Omental fat pad (tissue), 4 donors: ENCODE measurements at places on chromosomes 5 and 9. TPM values are rescaled to one million over a fixed set of nuclear protein-coding genes. Genes with fewer than 3 reads are reported as not detected.

GRCh38 chr9:20566401-20566800 is 55.9 kb downstream of the MLLT3 start:
- DNase-seq, result no peak

DNA sequence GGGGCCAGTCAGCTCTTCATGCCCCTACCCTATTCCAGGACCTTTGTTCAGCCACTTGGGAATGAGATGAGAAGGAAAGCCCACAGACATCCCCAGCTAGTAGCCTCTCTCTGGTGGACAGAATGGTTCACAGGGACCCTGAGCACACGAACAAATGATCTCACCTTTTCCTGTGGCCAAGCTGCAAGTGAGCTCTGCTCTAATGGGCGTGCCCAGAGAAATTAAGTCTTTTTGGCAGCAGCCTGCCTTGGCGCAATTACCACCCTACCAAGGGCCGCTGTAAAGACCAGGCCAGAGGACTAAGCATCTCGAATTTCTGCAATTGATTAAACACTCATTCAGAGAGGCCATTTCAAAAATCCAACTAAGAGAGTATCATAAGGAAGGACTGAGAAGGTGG is 56.0 kb downstream of the WHRN start:
- DNase-seq, result no peak

DNA sequence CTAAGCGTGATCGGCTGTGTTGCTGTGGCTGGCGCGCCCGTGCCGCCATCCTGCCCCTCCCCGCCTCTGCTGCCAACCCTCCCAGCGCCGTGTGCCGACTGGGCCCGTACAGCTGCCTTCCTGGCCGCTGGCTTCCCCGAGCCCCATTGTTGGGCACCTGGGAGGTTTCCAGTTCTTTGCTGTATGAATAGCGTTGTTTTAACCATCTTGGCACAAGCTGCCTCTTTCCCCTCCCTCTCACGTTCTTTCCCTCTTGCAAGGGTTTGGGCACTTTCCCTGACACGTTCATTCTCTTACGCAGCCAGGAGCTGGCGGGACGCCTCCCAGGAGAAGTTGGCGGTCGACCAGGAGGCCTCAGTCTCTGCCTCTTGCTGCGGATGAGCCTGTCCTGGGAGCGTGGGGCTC is 43.1 kb upstream of the RXRA start:
- DNase-seq, result no peak

DNA sequence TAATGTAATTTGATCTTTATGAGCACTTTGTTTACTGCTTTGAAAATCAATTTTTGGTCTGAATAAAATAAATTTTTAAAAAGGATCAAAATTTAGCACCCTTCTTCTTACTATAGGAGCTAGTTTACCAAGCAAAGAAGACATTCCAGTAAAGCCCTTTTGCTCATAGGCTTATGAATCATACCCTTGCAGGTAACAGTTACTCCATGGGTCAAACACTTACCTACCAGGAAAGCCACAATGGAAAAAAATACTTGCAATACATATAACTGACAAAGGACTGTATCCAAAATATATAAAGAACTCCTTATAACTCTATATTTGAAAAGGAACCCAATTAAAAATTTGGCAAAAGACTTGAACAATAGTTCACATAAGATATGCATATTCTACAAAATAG is 66.6 kb downstream of the SHOC1 start:
- no peak for DNase-seq

DNA sequence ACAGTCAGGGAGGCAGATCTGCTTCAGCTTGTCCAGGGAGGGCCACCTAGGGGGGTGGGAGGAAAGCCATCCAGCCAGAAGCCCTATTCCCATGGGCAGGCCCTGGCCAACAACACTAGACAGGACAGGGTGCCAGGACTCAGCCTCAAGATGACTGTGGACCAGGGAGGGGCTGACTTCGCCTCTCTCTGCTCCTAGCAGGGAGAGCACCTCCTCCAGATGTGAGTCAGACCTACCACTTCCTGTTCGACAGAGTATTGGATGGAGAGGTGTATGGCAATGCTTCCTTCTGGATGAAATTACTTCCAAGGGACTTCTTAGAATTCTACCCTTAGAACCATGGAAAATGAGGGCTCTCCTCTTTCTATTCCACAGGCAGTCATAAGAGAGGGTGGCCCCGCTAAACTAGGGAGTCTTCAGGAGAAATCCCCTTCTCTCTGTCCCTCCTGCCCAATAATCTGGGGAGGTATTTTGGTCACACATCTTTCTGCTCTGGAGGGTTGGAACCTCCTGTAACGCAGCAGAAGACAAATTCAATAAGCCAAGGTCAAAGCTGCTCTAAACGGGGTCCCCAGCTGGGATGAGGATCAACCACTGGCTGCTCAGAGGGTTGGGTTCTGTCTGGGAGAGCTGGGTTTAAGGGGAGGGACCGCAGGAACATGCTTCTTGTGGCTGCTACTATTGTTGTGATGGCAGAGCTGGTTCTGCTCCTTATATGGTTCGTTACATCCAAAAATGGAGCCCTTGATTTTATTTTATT is 23.2 kb upstream of the RCL1 start:
- DNase-seq, result no peak

Gene GABBR2
- not detected for total RNA-seq

Gene SLC1A3
- 215 TPM for total RNA-seq

- no peak for DNase-seq
Observed at GRCh38 chr5:81425569-81425968, 31.6 kb upstream of the ACOT12 start.

Gene CYFIP2
- total RNA-seq, result 17.4 TPM

DNA sequence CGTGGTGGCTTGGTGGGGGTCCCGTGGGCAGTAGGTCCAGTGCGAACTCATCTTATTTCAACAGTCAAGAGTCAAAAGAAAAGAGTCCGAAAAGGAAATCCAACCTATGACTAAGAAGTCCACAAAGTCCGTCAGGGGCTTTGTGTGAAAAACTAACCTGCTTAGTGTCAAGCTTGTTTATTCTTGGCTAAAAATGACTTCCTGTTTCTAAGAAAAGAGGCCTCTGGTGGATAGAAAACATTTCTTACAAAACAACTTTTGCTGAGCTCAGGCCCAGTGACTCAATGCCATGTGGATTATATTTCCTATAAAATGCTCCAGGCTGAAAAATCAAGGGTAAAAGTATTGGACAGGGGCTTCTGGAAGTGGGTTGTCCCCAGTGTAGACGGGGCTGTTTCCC is 105.9 kb downstream of the GADD45G start:
- DNase-seq, result no peak

- DNase-seq, result no peak
Observed at GRCh38 chr9:35695943-35696401, 6.2 kb upstream of the TPM2 start.

GRCh38 chr5:14071433-14071832 is 71.7 kb upstream of the TRIO start:
- no peak for DNase-seq

GRCh38 chr5:5398071-5398470 is 24.4 kb upstream of the ICE1 start:
- DNase-seq, result no peak

GRCh38 chr9:117448066-117448465 is 33.2 kb upstream of the ASTN2 start:
- DNase-seq, result no peak

GRCh38 chr9:83166372-83166771 is 103.4 kb upstream of the RASEF start:
- no peak for DNase-seq

- DNase-seq, result no peak
Observed at GRCh38 chr9:9214066-9214465, 1398.7 kb downstream of the PTPRD start.

- no peak for DNase-seq
Observed at GRCh38 chr9:72127753-72128152, 21.5 kb upstream of the GDA start.

DNA sequence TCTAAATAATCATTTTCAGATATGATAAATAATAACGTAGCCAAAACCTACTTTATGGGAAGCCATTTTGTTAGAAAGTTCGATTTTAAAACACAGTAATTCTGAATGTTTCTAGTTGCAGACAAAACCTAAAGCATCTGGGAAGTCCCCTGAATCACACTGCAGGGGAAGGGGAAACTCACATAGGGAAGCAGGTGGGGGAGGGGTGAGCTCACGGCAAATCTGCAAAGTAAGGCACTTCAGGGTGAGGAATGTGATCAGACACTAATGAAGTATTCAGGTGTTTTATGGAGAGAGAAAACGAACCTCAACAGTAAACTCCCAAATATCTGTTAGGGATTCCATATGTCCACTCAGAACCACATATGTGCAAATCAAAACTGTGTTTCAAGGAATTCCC is 70.7 kb downstream of the EPB41L4A start:
- no peak for DNase-seq

- no peak for DNase-seq
Observed at GRCh38 chr5:30040488-30041118, 1152.9 kb upstream of the CDH6 start.

DNA sequence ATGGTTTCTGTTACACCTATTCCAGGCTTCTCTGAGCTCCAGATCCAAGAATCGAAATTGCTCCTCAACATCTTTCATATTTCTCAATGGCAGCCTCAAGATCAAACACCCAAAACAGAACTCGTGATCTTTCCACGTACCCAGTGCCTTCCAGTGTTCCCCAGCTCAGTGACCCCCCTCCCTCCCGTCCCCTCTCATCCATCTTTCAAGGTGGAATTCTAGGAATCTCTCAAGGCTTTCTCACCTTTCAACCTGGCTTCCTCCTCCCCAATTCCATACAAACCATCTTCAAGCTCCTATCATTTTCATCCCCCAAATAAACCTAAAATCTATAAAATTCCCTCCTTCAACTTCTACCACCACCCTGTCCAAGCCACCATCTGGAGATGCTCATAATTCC is 615.3 kb downstream of the BNC2 start:
- no peak for DNase-seq

- no peak for DNase-seq
Observed at GRCh38 chr5:66864240-66864884, 268.2 kb downstream of the MAST4 start.

DNA sequence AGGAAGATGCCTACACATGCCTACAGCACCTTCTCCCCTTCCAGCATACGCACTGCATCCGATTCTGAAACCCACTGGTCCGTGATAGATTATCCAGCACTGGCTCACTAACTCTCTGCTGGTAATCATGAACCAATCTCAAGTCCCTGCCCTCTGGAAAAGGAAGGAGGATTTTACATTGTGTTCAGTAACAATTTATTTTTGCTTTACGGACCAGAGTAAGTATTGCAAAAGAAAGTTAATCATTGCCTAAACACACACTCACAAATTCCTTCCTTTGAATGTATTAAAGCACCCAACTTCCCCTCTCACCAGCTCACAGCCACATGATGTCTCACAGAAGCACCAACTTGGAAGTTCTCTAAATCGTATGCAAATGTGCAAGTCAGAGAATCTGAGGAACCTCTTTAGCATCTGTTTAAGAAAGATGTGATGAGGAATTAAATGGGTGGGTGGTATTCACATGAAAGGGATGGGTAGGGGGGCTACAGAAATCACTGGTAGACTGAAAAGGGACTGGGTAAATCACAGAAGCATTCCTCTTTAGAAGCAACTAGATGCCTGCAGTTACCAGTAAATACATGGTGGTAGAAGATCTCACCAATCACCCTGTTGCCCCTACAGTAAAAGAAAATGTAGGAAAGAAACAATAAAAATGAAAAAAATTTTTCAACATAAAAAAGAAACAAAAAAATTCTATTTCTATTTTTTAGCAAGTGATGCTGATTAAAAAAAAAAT is 8.4 kb downstream of the GNAQ start:
- no peak for DNase-seq

DNA sequence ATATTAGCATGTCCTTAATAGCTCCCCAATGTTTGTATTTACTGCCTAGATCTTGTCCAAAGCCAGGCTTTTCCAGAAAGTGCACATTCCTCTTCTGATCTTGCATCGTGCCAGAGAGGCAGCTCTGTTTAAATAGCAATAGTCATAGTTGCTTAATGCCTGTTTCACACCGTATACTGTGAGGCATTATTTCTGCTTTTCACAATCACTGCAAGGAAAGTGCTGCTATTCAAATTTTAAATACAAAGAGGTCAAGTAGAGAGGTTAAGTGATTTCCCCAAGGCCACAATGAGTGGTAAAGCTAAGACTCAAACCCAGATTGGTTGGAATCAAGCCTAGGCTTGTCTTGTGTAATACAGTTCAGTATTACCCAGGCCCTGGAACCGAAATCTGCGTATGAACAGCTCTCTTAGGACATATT is 153.6 kb downstream of the SNX18 start:
- no peak for DNase-seq

DNA sequence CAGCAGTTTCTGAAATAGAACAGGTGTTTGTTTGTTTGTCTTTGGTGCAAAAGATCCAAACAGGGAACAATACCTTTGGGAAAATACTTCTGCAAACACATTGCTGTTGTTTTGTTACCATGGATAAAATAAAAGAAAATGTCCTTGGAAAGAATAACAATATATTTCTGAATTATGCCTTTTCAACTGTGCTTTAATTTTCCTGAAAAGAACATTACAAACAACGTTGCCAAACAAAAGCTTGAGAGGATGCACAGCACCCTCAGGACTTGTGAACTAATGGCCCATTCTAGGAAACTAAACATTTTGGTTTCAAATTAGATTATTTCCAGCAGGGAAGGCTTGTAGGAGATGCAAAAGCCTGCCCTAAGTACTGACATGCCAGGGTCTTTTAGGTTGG is 967.2 kb downstream of the TLE4 start:
- DNase-seq, result no peak

Gene PRRC2B
- 126 TPM for total RNA-seq

GRCh38 chr5:40238066-40238745 is 441.5 kb upstream of the PTGER4 start:
- no peak for DNase-seq

DNA sequence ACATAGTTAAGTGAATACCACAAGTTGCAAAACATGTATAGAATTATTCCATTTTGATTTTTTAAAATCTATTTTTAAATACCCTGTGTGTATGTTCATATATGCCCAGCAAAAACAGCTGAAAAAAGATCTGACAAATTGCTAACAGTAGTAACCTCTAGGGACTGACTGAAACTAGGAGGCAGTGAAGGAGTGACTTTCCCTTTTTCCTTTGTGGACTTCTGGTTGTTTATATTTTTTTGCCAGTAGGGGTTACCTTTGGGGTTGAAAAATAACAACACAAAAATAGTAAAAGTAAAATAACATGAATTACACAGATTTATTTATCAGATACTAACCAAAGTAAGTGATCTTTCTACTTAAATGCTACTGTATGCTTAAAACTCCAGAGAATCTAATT is 2.9 kb downstream of the MEGF9 start:
- DNase-seq, result no peak

Gene LPCAT1
- total RNA-seq, result 37.1 TPM

DNA sequence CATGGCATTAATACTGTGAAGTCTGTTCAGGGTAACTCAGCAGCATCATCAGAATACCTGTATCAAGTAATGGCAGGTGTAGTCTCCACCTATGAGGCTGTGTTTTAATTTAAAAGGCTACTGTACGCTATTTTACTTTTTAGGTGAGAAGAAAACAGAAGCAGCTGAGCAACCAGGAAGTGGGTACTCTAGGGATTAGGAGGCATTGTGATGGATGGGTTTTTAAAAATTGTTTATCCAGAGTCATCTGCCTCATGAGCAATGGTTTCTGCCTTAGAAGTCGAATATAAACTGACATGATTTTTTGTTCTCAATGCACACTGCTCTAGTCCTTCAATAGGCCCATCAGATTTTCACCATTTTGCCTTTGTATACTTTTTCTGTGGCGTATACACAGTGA is 42.6 kb downstream of the PSIP1 start:
- no peak for DNase-seq

Gene RGS7BP
- total RNA-seq, result 1.3 TPM

GRCh38 chr9:114629563-114630090 is 18.5 kb downstream of the TMEM268 start:
- no peak for DNase-seq

- no peak for DNase-seq
Observed at GRCh38 chr5:34854459-34855174, 15.7 kb downstream of the TTC23L start.

Gene NSG2
- total RNA-seq, result not detected
